CD4-positive, alpha-beta T cell (primary cell): ENCODE measurements at places on chromosomes 2 and 18.

- DNase-seq, result no peak
Observed at GRCh38 chr2:11375025-11375688, 30.7 kb upstream of the ROCK2 start.

GRCh38 chr2:120863146-120863545, 127.5 kb downstream of the GLI2 start:
- DNase-seq, result no peak

- DNase-seq, result no peak
Observed at GRCh38 chr2:232049350-232049749, 87.8 kb downstream of the DIS3L2 start.

GRCh38 chr2:68917034-68917718, 35.5 kb downstream of the GKN2 start:
- no peak for DNase-seq

GRCh38 chr2:146385031-146385430, 1459.8 kb upstream of the ACVR2A start:
- no peak for DNase-seq

- DNase-seq, result no peak
Observed at GRCh38 chr2:152620208-152620607, 97.1 kb downstream of the PRPF40A start.

- DNase-seq, result no peak
Observed at GRCh38 chr2:74142340-74142739, 5.4 kb downstream of the BOLA3 start.

DNA sequence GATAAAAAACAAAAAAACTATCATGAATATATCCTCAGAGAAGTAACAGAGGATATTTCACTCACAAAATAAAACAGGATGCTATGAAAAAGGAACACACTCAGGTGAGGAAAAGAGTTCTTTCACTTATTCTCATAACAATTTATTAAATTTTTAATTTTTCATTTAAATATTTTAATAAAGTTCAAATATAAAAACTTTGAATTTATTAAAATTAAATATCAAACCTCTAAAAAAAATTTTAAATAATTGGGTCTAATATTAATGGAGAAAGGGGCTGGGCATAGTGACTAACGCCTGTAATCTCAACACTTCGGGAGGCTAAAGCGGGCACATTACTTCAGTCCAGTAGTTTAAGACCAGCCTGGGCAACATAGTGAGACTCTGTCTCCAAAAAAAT, 10.1 kb downstream of the THADA start:
- no peak for DNase-seq

- no peak for DNase-seq
Observed at GRCh38 chr2:145751629-145752028, 1231.7 kb upstream of the ZEB2 start.

DNA sequence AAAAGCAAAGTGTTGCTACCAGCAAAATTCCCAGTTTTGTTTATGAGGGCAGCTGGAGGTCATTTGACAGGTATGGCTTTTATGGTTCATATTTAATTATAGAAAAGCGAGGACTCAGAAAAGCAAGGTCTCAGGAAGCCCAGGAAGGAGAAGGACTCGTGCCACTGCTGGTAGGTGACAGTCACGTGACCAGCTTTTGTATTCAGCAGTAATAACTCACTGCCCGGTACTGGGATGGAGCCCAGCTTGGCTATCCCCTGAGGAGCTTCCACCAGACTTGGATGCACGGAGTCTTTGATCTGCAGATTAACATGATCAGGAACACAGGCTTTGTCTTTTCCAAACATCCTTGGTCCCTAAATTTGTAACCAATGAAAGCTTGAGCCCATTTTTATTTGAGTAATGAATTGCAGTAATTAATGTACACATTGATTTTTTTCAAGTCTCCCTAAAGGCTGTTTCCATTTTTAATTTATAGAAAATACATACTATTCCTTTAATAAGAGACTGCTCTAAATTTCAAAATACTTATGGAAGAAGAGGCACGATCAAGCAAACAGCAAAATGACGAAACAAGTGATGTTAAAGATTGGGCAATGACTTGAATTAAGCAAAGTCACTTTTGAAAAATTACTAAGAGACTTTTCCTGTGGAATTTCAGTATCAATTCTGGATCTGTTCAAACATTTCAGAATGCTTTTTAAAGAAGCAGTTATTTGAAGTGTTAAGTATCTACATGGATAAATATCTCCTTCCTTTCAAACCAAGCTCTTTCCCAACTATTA, 251.7 kb upstream of the HNRNPA3 start:
- DNase-seq, result no peak

DNA sequence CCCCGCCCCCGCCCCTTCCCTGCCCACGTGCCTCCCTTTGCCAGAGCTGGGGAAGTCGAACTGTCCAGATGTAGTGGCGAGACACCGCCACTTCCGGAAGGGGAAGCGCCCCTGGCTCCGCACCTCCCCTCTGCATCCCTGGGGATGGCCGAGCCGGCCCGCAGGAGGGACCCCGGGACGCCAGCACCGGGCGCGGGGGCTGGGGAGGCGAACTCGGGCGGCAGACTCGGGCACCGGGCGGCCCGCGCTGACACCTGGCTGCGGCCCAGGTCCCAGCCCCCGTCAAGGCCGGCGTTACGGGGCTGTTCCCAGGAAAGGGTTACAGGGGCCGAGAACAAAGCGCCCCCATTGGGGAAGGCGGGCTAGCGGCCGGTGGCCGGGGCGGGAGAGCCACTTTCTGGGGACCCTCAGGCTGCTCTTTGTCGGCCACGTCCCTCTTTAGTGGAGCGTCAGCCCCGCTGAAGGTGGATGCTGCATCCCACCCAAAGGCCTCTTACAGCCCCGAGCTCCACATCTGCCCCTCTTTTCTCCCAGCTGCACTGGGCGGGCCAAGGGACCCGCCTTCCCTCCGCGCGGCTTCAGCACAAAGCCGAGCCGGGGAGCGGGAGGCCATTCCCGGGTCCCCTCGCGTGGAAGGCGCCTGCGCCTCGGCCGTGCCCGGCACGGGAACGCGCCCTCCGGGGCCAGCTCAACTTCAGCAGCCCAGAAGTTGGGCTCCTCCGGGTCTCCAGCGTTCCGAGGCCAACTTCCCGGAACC, 1.3 kb downstream of the SDC1 start:
- DNase-seq, result peak; percentile 31

DNA sequence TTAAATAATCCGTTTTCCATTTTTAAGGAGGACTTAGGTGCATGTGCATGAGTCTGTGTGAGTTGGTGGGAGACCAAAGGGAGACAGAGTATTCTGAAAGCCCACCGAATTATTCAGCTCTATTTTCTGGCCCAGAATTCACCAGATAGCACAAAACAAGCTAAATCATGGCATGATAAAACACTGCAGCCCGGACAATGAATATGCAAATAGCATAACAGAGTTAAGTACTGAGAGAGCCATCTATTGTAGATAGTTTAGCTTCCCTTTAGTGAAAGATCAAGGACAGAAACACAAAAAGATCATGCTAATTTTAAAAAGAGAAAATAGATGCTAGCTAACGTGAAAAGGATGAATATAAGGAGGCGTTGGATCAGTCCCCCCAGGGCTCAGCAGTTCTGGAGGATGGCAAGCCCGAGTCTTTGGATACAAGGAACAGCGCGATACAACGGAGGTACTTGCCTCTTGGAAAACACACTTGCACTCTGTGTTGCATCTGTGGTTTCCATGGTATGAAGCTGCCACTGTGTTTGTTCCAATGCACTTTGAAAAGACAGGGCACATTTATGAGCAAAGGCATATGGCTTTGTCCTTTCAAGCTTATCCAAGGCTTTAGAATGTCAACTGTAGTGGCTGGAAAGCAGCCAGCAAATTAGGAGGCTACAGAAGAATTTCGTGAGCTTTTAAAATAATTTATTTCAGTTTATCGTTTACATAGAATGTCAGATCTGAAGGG, 119.9 kb downstream of the LYPD1 start:
- no peak for DNase-seq

GRCh38 chr2:54671875-54672589, 51.4 kb upstream of the EML6 start:
- no peak for DNase-seq

GRCh38 chr2:10297191-10297830, 5.4 kb upstream of the HPCAL1 start:
- DNase-seq, result no peak

- DNase-seq, result no peak
Observed at GRCh38 chr2:45843136-45843535, 191.7 kb downstream of the PRKCE start.

DNA sequence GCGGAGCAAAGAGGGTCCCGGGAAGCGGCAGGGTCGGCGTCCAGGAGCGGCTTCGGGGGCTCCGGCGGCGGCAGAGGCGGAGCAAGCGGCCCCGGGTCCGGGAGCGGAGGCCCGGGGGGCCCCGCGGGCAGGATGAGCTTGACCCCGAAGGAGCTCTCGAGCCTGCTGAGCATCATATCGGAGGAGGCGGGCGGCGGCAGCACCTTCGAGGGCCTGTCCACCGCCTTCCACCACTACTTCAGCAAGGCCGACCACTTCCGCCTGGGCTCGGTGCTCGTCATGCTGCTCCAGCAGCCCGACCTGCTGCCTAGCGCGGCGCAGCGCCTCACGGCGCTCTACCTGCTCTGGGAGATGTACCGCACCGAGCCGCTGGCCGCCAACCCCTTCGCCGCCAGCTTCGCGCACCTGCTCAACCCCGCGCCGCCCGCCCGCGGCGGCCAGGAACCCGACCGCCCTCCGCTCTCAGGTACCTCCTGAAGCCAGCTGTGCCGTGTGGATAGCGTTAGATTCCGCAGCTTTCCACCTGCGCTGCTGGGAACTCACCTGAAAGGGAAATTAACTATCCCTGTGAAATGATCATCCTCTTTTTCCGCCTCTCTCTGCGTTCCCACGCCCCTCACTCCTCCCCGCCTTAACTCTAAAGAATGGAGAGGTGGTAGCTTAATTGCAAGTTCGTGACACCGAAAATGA, 472 bp downstream of the CNOT11 start:
- peak; percentile 87 for DNase-seq

DNA sequence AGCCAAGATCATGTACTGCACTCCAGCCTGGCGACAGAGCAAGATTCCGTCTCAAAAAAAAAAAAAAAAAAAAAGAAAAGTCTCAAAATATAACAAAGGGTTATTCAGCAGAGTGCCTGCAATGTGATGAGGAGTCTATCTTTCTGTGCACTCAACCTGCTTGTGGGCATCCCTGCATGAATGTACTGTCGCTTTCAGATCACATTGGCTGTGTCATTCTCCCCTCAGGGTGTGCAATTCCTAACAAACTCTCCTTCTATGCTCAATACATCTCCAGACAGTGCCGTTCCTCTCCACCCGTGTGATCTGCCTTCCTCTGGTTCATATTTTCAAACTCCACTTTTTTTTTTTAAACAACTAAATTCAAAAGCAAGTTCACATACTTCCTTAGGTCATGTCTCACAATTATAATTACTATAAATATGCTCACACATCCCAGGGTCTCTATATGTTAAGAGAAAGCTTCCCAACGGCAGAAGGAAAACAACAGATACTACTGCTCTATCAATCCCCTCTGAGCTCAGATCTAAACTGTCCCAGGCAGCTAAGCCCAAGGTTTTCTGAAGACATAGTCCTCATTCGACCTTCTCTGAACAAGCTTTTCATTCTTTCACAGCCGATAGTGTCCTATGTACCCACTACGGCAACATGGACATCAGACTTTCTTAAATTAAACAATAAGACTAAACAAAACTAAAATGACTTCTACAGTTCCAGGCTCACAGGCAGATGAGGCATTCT, 35.2 kb downstream of the PTMA start:
- DNase-seq, result no peak

DNA sequence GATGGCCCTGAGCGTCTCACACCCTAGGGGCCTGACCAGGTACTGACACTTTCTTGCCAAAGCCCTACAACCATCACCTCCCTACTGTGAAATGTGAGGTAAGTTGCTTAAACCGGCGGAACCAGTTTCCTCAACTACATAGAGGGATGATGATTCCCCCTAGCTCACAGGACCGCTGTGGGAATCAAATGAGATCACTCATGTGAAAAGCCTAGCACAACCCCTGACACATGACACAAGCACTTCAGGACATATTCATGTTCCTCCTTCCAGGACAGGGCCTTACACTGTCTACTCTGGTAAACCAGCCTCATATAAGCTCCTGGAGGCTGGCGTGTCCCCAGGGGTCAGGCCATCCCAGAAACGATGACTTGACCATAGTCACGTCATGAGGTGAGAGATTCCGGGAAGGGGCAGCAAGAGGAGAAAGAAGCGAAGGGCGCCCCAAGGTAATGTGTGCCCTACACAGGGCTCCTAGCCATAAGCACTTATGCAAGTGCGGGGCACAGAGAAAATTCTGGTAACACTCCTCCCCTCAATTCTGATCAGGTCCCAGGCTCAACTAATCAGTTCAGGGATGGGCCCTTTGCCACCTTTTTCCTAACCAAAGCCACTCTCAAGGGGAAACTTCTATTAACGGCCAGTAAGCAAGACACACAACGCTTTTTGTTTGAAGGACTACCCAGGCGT, 49.5 kb downstream of the C2orf42 start:
- DNase-seq, result peak; percentile 47

GRCh38 chr2:201579536-201579935, 63.8 kb downstream of the TMEM237 start:
- no peak for DNase-seq

DNA sequence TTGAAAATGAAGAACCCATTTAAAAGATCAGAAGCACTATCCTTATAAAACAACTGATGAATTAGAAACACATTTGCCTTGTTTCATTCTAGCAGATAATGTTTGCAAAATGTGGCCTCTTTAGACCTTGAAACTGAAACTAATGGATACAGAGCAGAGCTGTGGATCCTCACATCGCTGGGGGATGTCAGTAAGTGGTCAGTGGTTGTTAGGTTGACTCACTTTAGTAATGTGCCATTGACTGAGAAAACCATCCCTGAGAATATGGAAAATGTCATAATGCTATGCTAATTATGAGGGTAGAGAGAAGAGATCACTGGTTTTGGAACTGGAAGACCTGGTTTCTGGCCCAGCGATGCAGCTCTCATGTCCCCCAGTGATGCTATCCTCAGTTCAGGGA, 176.7 kb downstream of the MYO1B start:
- no peak for DNase-seq

- no peak for DNase-seq
Observed at GRCh38 chr2:117714110-117714509, 100.4 kb upstream of the DDX18 start.

DNA sequence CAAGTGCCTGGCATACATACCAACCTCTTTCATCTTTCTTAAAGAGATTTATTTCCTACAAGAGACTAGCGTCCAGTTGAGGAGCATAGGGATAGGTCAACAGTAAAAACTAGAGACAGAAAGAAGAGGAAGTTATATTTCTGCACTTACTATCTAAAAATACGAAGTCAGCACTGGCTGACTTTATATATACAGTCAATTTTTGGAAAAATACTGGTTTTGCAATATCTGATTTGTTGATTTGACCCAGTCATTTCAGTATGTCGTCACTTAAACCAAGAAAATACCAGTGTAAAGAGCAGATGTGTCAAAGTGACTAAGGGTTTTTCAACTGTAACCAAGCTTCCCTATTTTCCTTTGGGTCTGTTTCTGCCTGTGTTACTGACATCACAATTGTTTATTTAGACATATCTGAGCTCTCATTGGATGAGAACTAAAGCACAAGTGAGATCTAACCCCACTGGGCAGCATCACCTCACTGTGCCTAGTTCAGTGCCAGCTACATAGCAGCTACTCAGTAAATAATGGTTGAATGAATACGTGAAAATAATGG, 23.0 kb downstream of the CYTIP start:
- DNase-seq, result no peak
